T1000 (cell line): ENCODE measurements at places on chromosomes 16 and 17.

GRCh38 chr16:87678618-87679017 lies 76.3 kb downstream of the JPH3 start:
- no peak for DNase-seq

GRCh38 chr16:23924128-23924527 lies 88.3 kb downstream of the PRKCB start:
- no peak for DNase-seq

DNA sequence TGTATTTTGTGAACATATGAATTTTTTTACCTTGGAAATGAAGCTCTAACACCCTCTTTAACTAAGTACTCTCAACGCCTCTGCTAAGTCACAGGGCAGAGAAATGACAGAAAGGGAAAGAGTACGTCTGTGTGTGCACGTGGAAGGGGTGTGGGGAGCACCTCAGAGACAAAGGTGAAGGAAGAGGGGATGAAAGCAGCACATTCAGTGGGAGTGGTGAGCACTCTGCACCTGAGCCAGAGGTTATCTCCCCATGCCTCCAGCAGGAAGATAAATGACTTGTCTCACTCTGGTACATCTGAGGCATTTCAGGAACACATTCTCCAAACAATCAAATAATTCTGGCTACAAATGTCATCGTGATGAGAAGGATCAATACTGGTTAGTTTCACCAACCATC lies 15.0 kb downstream of the GNA13 start:
- DNase-seq = no peak

GRCh38 chr17:19345486-19346350 lies 16.8 kb downstream of the B9D1 start:
- no peak for DNase-seq

GRCh38 chr17:38982858-38983746 lies 15.9 kb upstream of the FBXO47 start:
- DNase-seq = peak; percentile 6

DNA sequence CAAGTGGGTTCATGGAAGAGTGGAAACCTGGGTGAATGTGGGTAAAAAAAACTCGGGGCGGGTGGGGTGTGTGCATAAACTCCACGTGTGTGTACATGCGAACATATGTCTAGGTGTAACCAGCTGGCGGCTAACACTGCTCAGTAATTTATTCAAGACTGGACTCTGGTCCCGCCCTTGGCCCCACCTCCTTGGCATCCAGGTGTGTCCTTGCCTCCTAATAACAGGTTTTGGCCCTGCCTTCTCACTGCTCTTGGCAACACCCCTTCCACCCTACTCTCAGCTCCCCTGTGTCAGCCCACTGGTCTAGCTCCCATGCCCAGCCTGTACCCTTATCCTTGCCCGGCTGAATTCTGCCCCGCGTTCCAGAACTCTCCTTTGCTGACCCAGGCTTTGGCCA lies 8.3 kb downstream of the FLII start:
- no peak for DNase-seq

DNA sequence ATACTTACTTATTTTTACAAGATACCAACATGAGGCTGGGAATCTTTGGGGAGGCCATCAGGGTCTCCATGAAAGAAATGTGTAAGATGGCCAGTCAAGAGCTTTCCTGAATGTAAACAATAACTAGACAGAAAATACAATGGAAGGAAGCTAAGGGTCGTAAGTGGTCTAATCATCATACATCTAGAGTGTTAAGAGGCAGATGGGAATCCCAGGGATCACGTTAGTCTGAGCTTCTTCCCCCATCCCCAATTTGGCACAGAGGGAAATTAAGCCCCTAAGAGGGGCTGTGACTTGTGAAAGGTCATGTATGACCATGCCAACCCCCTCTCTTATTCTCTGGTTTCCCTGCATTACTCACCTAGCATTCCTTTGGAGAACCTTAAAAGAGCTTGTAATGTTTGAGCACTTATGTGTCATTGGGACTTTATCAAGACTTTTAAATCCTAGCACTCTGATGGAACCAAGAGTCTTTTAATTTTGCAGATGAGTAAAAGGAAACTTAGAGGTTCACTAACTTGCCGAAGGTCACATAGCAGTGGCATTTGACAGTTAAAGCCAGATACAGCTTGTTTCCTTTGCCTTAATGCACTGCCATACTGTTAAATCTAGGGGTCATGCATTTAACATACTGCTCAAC lies 46.1 kb downstream of the DCUN1D3 start:
- DNase-seq = no peak

DNA sequence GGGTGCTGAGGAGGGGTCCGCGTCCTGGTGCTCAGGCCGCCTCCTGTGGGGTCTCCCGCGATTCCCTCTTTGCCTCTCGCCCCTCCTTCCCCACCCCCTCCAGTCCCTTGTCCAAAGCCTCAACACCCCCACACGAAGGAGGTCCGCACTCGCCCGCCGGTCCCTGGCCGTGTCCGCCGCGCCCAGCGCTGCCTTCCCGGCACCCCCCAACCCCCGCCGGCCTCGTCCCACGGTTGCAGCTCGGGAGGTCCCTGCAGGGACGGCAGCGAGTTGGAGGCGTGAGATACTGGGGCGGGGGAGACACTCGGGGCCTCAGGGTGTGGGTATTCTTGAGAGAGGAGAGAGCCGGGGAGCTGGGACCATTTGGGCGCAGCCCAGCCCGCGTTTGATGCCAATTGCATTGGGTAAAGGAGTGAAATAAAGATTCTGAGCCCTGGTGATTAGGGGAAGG lies 468 bp downstream of the FLYWCH2 start:
- no peak for DNase-seq

DNA sequence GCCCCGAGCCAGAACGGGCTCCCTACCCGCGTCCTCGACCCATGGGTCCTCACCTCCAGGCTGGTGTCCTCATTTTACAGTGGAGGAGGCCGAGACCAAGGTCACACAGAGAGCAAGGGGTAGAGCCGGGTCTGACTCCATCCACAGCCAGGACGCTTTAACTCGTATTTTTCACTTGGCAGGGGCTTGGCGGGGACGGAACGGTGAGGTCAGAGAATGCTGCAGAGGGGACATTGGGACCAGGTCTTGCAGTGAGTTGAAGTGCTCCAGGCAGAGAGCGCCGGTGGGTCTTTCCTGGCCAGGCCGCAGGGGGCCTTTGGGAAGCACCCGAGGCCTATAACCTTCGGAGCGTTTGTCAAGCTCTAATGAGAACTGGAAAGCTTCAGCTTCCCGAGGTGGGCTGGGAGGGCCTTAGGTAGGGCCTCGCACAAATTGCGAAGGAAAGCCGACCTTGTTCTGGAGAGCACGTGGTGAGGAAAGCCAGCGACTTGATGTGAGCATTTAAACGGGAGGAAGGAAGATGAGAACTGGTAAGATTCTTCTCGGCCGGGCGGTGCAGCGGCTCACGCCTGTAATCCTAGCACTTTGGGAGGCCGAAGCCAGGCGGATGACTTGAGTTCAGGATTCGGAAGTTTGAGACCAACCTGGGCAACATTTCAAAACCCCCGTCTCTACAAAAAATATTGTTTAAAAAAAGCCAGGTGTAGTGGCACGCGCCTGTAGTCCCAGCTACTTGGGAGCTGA lies 908 bp upstream of the CLUH start:
- DNase-seq = no peak

DNA sequence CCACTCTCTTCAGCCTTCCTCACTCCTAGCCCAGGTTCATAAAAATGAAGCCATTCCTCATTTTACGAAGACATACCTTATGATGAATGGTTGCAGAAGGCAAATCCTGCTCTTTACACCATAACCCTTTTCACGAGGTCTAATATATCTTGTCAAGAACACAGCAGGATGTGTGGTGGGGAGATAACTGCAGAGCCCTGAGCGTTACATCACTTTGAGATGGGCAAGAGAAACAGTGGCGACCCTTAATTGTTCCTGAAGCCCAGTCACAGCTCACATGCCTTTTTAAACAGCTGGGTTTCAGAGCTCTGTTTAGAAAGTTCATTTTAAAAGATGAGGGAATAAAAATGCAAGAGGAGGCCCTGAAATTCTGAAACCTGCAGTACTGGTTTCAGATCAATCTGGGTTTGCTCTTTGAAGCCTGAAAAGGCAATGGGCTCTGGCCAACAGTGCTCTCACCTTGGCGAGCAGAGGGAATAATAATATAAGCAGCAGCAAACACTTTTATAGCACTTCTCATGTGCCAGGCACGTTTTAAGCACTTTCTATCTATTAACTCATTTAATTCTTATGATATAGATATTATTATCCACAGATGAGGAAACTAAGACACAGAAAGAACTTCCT lies 2.9 kb downstream of the FAM117A start:
- DNase-seq = no peak

DNA sequence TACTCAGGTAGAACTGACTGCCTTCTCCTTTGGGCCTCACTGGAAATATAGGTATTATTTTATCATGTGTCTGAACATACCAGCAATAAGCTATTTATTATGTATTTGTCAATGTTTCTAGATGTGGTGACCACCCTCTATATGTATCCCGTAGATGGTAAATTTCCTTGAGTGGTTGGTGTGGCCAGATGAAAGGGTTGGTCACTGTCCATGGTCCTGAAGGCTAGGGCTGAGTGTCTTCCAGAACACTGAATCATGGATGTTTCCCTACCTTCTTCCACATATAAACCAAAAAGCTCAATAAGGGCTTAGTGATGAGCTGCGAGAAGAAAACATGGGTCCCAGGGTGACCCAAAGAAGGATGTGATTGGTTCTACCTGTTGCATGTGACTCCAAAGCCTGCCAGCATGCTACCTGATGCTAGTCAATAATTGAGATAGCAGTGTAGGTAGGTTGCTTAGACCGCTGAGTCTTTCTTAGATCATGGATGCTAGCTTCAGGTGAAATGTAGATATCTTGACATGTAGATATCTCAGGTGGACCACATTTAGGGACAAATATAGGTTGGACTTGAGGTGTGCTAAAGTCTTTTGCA lies 150.3 kb downstream of the ASIC2 start:
- DNase-seq = no peak

DNA sequence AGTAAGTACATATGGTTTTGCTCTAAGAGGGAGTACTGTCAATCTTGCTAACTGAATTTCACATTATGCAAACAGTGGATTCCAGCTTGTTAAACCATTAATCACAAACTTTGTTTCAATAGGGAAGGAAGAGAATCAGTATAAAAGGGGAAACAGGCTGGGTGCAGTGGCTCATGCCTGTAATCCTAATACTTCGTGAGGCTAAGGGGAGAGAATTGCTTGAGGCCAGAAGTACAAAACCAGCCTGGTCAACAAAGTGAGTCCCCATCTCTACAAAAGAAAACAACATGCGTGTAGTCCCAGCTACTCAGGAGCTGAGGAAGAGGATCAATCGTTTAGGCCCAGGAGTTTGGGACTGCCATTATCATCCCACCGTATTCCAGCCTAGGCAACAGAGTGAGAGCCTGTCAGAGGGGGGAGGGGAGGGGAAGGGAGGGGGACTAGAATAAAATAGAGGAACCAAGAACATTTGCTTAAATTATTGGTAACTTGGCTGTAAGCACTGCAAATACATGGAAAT lies 65.7 kb downstream of the FBXL20 start:
- DNase-seq = no peak

GRCh38 chr16:67021321-67021720 lies 7.6 kb upstream of the CBFB start:
- no peak for DNase-seq

- no peak for DNase-seq
These were observed 35.2 kb downstream of the N4BP1 start for GRCh38 chr16:48574766-48575165.

DNA sequence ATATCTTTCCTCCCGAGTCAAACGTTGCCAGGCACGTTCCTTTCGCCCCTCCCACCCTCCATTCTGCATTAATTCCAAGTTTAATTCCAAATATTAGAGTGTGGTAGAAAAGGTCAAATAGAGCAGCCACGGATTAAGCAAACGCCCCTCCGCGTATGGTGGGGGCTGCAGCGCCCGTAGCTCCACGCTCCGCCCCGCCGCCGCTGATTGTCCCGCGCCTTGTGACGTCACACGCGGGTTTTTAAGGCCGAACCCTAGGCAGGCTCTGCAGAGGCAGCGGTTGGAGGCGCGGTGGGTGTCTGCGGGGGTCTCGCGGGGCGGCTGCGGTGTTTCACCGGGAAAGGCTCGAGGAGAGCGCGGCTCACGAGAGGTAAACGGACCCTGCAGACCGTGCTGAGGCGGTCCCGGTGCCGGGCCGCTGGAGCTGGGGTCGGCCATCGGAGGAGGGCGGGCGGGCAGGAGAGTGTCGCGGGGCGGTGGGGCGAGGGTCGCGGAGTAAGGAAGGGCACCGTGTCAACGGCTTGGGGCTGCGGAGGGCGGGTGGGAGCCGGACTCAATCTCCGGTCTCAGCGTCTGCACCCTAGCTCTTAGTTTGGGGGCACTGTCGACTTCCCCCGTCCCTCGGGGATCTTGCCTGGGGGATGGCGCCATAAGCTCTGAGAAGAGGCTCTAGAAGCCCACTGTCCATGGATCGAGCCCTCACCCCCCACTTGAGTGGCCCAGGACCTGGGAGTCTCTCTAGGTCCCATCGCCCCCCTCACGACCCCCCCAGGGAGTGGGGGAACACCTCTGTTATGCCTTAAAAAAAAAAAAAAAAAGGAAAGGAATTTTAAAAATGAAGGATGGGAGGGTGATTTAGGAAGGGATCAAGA lies at the start of gene ARL4D:
ARL4D (plus strand) TSS at position 270 of the 872 bp plus-strand sequence. CDS start 740 bp downstream, outside the sequence.
- DNase-seq = peak; percentile 50

DNA sequence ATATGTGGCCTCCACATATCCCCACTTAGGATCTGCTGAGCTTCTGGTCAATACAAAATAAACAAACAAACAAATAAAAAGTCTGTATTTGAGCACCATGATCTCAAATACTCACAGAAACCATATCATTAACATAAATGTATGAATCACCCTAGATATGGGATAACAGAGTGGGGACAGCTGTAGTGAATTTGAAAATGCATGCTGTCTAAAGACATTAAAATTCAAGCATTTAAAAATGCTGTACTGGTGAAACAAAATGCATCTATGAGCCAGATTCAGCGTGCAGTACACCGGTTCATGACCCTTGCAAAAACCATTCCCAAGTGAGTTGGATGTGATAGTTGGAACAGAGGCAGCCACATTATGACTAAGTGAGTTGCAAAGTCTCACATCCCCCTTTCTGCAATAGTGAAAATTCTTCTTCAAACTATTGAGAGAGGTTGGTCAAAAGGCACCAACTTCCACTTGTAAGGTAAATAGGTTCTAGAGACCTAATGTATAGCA lies 12.3 kb downstream of the GRIN2A start:
- DNase-seq = no peak

GRCh38 chr16:14331020-14331419 lies 259.9 kb downstream of the MRTFB start:
- DNase-seq = no peak

DNA sequence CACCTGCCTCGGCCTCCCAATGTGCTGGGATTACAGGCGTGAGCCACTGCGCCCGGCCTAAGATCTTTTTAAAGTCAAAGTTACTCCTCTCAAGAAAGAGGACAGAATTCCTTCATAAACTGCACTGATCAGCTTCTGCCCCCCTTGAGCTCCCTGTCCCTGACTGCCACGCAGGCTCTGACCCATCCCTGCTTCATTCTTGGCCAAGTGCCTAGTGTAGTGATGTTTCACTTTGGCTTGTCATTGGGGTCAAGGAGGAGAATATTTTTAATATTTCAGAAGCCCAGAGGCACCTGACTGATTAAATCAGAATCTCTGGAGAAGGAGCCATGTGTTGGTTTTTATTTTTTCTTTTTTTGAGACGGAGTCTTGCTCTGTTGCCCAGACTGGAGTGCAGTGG lies 9.1 kb downstream of the MRM1 start:
- no peak for DNase-seq
